ENCODE measurements at places on chromosomes 3 and 15.

DNA sequence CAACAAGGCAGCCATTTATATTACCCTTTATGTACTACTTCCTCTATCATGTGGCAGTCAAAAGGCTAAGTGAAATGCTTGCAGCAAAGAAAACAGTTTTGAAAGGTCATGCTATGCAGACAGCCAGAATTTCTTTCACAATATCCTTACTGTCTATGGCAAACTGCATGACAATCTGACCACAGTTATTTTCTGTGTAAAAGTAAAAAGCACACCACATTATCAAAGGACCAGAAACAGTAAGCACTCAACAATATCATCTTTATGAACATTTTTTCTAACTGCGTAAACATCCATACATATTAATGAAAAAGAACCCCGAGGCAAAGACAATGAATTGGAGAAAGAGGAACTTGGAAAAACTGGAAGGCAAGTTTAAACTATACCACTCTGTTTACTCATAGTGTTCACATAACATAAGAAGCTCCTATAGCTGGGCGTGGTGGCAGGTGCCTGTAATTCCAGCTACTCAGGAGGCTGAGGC is 47.9 kb downstream of the PIK3CB start:
- DNase-seq, result peak; percentile 80

DNA sequence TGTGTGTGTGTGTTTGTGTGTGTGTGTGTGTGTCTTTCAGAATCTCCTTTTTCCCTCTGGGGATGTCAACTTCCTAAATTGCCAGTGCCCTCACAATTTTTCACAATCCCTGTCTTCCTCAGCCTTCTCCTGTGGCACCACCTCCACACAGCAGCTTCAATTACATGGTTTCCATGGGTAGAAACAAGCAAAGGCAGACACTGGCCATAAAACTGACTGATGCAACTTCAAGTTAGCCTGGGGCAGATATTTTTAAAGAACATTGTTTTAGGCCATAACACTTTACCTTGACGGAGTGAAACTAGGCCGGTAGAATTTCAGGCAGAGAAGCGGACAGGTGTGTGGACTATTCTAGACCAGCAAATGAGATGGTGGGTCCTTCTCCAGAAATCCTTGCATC is 405.8 kb upstream of the SUCLG2 start:
- no peak for DNase-seq

- DNase-seq, result no peak
Measured at GRCh38 chr3:99627062-99627826, 11.2 kb upstream of the COL8A1 start.

- no peak for DNase-seq
Measured at GRCh38 chr3:102378216-102378615, 56.6 kb upstream of the ZPLD1 start.

- DNase-seq, result no peak
Measured at GRCh38 chr15:77836906-77837648, 204.4 kb upstream of the LINGO1 start.

GRCh38 chr15:51380999-51381806 is 39.7 kb downstream of the GLDN start:
- DNase-seq, result peak; percentile 23

DNA sequence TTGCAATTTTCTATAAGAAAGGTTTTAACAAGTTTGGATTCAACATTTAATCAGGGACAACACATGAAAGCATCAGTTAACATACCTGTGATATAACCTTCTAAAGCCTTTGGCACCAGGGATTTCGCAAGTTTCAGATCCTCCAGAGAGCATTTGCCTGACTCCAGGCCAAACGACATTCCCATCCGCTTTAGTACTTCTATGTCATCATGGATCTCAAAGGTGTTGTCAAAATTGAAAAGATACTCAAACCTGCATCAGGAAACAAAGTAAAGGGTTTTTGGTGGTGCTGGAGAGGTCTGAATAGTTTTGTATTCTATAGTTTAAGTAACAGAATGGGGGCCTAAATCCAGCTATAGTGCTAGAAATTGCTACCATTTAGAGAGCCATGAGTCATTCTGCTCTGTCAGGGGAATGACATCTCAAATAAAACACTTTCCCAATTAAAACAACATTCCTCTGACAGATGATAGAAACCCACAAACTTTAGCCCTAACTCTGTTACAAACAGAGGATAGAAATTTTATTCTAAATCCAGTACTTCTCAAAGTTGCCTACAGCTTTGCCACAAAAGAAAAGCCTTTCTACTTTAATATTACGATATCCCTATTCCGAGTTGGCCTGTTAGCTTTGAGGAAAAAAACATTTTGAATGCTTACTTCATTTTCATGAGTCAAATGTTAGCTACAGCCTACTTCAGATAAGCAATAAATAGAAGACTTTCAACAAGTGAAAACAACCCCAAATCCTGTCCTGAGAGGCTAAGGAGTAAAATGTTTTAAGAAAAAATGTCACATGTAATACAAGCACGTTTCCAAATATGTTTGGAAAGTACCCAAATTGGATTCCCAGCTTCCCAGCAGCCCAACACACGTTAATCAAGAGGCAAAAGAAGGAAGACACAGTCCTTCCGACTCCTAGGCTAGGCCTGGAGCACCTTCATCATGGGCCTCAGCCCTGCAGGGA is 83.4 kb downstream of the ATP1B3 start:
- no peak for DNase-seq

GRCh38 chr3:107124885-107125284 is 252.4 kb upstream of the CCDC54 start:
- DNase-seq, result no peak

- DNase-seq, result no peak
Measured at GRCh38 chr3:57331078-57331610, 38.7 kb upstream of the ASB14 start.

DNA sequence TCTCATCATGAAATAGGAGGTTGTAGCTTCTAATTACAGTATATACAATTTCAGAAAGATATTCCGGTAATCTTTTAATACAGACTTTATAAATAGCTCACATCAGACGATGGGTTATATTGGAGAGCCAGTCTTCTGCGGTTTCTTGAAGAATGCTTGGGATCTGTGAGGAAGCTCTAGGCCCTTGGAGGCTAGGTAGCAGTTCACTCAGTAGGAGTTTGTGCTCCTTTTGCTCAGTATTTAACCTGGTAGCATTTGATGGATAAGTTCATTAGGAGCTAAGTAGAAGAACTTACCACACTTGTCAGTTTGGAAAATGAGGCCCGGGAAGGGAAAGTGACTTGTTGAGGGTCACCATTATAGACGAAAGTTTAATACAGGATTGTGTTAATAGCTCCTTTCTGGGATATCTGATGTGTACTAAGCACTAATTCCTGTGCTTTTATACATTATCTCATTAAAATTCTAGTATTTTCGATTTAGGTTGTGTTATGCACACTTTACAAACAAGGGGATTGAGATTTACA is 2.8 kb downstream of the FNDC3B start:
- no peak for DNase-seq

DNA sequence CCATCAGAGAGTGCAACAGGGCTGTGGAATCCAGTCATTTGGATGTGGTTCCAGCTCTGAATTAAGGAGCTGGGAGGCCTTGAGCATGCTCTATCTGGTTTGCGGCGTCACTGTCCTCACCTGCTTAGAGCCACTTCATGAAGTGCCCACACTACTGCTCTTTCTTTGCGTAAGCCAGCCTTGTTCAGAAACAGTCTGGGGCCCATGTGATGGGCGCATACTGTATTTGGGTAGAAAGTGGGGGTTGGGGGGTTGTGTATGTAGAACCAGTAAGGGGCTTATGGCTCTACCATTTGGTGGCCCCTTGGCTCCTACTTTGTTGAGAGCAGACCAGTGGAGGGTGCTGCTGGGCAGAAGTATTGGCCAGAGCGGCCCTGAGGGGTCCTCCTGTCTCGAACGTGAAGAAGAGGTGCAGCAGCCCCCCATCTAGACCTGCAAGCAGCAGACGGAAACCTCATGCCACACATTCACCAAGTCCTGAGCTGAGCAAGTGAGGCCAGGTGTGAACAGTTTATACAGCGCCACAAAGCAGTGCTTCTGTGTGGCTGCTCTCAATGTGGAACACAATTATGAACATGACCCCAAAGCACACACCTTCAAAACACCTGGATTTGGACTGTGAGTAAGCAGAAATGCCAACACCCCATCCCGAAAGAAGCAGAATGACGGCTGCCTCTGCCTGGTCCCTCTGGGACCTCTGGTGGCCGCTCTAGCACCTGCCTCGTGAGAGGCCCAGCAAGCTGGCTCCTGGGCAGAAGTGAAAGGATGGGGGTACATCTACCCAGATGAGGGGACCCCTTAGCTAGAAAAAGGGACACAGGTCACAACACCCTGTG is 26.6 kb downstream of the SRPRB start:
- DNase-seq, result no peak

DNA sequence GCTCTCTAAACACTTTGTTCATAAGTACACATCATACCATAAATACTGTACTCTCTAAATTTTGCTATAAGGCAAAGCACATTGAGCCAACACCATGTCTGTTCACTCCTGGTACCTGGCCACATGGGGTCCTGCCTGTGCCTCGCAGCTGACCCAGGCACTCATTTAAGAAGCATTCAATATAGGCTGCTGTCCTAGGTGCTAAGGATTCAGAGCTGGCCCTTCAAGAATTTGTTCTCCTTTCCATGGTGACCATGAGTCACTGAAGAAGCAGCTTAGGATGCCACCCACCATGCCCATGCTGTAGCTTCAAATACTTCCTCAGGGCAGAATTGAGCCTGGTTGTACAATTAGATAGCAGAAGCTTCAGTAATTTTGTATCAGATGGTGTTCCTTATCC is 119.2 kb upstream of the ZBED2 start:
- no peak for DNase-seq

- no peak for DNase-seq
Measured at GRCh38 chr3:70813311-70813710, 500.9 kb upstream of the MDFIC2 start.

GRCh38 chr15:67048281-67049279 is 16.8 kb upstream of the SMAD3 start:
- DNase-seq, result no peak
